CD4-positive, alpha-beta T cell treated with Interleukin-4 for 1 hour (primary cell): ENCODE measurements at places on chromosomes 5 and 9.

GRCh38 chr9:129832982-129833381 is 2.1 kb downstream of the C9orf78 start:
- no peak for DNase-seq

DNA sequence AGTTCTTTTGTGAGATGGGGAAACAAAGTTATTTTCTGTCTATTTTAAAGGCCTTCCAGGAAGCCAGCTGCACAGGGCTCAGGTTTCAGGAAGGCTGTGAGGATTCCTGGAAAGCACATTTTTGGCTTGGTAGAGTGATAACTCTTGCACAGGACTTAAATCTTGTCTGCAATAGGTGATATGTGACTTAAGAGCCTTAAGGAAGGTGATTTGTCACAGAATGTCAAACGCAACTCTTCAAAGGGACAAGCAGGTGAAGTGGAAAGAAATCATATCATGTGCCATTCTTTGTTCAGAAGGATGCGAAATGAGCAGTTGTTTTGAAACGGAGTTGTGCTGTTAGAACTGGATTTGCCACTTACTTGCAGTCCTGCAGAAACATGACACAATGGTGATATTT is 459.3 kb downstream of the MAT2B start:
- no peak for DNase-seq

- DNase-seq, result no peak
Measured at GRCh38 chr5:351921-352245, 30.4 kb downstream of the AHRR start.

DNA sequence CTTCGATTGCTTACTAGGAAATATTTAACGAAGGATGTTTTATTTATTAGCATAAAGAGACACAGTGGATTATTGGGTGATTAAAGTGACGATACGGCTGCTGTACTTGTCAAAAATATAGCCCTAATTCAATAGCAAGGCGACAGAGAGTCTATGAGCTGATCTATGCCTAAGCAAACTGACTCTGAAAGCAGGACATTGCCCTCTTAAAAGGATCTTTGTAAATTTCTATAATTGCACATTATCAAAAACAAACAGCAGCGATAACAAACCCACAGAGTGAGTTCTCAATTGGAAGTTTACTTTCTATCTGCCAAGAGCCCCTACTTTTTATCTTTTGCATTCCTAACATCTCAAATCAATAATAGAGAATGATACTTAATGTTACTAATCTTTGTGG is 31.4 kb downstream of the TLX3 start:
- DNase-seq, result no peak

DNA sequence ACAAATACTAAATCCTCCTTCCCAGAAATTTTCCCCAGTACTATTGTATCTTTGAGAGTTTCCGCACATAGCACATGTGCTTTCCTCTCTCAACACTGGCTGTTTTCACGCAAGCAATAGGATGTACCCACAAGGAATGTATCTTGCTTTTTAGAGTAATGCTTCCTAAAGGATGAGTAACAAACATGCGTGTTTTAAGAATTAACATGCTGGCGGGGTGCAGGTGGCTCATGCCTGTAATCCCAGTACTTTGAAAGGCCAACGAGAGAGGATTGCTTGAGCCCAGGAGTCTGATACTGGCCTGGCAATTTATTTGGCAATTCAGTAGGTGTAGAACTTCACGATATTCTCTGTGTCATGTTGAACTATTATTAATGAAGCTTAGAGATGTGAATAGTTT is 4.6 kb downstream of the RUFY1 start:
- DNase-seq, result no peak

DNA sequence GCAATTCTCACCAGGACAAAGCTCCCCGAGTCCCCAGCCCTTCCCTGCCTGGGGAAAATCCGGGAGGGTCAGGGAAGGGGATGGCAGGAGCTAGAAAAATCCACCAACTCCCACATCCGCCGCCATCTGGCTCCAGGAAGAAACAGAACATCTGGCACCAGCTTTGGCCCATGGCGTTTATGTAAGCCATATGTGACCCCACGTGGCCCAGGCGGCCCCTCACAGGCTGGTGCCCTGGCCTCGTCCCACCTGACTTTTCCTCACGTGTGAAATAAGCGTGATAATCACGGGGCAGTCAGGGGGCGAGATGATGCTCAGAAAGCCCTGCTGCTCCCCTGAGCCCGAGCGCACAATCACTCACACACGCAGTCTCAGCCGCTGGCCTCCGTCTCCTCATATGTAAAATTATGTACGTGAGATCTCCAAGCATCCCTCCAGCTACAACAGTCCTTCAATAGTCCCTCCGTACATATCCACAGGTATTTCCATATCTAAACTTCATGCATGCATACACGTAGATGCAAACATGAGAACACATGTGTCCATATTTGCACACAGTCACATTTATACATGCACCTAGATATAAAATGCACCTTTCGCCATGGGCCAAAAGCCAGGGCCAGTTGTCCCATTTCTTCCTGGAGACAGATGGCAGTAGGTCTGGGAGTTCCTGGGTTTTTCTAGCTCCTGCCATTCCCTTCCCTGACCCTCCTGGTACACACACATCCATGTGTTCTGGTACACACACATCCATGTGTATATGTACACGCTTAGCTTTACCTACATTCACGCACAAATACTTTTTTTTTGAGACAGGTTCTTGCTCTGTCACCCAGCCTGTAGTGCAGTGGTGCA is 28.9 kb downstream of the PLPP7 start:
- no peak for DNase-seq

GRCh38 chr9:95643619-95644018 is 126.8 kb upstream of the PTCH1 start:
- DNase-seq, result no peak

- DNase-seq, result no peak
Measured at GRCh38 chr9:133609311-133610098, at the start of gene FAM163B. Gene FAM163B, minus strand, starts transcription at chr9:133609389. Its CDS starts 29,166 bp downstream, at chr9:133580223.

DNA sequence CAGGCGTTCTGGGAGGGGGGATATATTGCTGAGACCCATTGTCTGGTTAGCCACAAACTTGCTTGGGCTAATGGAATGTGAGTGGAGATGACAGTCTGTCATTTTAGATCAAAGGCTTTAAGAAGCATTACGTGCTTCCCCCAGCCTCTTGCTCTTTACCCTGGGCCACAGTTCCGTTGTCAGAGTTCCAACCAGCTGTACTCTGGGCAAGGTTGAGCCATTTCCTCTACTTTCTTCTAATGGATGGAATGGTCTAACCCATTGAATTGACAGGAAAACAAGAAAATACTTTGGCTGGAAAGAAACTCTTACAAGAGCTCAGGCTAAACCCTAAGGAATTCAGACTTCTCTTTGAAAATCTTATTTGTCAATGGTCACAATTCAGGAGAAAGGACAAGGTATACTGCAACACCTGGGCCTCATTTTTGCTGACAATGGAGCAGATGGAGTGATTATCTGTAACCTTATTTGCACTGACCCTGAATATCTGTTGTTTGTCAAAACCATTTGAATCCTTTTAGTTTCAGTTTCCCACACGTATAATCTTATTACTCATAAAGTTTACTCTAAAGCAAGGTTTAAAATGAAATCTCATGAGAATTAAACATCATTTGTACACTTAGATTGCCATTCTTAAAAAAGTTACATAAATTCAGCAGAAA is 231.4 kb downstream of the PDE4D start:
- no peak for DNase-seq

DNA sequence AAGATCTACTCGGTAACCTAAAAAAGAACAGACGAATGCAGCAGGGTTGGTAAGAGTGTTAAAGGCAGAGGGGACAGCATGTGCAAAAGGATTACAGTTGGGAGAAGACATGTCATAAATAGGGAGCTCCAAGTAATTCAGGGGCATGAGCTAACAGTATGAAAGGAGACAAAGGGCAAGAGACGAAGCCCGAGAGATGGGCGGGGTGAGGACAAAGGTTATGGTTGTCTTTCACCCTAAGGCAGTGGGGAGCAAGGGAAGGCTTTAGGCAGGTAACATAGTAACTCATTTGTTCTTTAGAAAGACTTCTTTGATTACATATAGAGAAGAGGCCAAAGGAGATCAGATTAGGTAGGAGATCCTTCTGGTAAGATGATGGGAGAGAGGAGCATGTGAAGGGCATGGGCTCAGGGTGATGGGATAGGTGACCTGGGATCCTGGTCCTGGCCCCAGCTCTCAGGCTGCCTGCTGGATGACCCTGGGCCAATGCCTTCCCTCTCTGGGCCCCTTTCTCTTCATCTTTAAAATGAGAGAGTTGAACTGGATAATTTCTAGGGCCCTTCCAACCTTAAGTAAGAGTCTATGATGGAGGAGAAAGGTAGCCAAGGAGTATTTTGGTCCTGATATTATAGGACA is 19.5 kb downstream of the MORN5 start:
- no peak for DNase-seq

DNA sequence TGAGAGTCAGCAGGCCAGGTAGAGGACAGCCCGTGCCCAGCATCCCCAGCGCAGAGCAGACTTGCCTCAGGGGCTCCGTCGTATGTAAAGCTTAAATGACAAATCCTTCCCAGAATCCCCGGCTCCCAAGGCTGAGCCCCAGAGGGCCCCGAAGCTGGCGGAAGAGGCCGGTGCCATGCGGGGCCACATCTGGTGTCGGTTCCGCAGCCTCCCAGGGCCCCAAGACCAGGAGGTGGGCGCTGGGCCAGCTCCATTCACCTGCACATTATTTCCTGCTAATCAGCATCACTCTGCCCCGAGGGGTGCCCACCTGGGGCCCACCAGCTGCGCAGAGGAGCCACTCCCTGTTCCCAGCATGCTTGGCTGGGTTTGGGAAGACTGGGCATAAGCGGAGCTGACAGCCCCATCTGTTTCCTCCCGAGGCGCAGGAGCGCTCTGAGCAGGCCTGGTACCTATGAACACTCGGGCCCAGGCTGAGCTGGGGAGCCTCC is 124.0 kb upstream of the PPP1R26 start:
- DNase-seq, result no peak

- DNase-seq, result no peak
Measured at GRCh38 chr9:107694390-107694789, 204.8 kb upstream of the KLF4 start.

GRCh38 chr9:109403116-109403515 is 82.3 kb upstream of the EPB41L4B start:
- no peak for DNase-seq

GRCh38 chr9:77488439-77489126 is 159.5 kb downstream of the GNA14 start:
- DNase-seq, result no peak

DNA sequence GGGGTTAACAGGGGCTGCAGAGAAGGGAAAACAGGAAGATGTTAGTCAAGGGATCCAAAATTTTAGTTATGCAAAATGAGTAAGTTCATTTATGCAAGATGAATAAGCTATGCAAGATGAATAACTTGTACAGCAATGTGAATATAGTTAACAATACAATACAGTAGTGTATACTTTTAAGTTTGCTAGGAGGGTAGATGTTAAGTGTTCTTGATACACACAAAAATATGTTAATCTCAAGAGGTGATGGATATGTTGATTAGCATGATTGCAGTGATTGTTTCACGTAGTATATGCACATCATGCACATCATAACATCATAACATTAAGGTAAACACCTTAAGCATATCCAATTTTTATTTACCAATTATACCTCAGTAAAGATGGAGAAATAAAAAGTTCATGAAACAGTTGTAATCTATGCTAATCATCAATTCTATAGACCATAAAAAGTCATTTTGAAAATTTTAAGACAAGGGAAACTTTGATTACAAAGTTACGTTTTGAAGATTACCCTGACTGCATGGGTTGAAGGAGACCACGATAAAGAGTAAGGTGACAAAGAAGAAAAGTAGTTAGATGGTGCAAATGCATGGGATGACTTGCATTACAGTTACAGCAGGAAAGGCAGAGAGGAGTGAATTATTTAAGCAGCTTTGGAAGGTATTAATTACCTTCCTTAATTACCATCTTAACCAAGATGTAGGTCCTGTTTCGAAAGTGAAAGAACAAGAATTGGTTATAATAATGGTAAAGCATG is 31.4 kb downstream of the FAM174A start:
- peak; percentile 13 for DNase-seq

DNA sequence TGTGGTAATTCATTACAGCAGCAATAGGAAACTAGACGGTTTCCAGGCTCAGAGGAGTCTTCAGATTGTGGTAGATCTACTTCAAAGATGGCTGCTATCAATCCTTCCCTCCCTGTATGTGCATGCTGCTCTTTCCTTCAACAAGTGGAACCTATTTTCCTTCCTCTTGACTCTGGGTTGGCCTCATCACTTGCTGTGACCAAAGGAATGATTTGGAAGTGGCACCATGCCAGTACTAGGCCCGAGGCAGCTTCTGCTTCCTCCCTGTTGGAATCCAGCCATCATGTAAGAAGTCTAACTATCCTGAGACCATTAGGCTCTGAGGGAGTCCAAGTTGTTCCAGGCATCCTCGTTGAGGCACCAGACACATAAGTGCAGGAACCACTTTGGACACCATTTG is 46.5 kb upstream of the MCTP1 start:
- no peak for DNase-seq

DNA sequence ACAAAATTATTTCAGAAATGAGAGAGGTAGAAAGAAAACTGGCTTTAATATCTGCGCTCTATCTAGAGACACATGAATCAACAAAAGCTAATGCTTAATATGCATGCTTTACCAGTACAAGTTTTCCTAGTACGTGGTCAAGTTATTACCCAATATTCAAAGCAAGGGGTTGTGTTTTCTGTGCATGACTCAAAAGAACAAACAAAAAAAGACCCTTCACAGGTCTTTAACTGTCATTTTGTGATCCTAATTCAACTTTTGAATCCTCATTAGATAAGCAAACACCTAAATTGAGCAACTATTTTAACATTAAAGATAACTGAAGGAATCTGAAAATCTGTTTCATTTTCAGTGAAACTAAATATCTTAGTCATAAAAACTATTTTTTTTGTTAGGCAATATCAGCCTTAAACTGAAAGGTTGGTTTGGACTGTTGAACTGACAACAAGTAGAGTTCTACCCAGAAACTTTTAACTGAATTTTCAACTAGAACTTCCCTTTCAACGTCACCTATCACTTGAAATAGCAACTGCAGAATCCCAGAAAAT is 12.5 kb downstream of the ST8SIA4 start:
- no peak for DNase-seq

GRCh38 chr9:99272836-99273235 is 50.8 kb downstream of the SEC61B start:
- no peak for DNase-seq

- DNase-seq, result no peak
Measured at GRCh38 chr9:121700165-121700831, 48.9 kb downstream of the DAB2IP start.

DNA sequence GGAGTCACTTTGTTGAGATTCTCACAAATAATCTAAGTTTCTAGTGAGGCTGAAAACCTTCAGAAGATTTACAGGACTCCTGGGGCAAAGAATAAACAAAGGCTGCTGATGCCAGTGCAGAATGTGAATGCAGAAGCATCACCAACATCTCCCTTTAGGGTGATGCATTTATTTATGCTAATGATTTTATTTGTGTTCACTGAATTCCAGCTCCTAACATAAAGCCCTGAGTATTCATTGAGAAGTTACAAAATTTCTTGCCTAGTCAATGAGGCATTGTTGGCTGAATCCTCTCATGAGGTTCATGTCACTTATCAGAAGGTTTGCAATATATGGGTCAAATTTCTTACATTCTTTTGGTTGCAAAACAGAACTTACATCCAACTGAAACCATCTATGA is 70.0 kb downstream of the GRIN3A start:
- DNase-seq, result no peak
